ENCODE measurements at places on chromosomes 3 and 15. TPM values are rescaled to one million over a fixed set of nuclear protein-coding genes. Genes with fewer than 3 reads are reported as not detected.

The CHRM5 gene
- 0.06 TPM for total RNA-seq

The GOLGA6L7 gene
- total RNA-seq = not detected

The CLDN18 gene
- not detected for total RNA-seq

The ZNF80 gene
- total RNA-seq = not detected

Data from A549 treated with GW870086 at 1 μM for 4 hours (cell line).